ENCODE measurements at places on chromosomes 11 and 22.
A peak's percentile ranks its signal among the peaks of the same experiment; 100 is the strongest.

DNA sequence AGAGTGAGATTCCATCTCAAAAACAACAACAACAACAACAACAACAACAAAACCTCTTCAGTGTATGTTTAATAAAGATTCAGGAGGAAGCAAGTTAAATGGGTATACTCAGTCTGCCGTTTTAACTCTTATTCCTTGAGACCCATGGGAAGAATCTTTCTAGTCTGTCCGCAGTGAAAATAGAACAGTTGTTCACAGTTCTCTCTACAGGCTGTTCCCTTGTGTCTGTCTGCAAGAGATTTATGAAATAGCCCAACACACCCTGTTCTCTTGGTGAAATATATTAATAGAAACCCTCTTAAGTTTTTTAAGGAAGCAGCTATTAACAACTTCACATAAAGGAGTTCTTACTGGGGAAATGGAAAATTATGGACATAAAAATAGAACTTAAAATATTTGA, 682.2 kb upstream of the RAG2 start:
- DNase-seq, result no peak

DNA sequence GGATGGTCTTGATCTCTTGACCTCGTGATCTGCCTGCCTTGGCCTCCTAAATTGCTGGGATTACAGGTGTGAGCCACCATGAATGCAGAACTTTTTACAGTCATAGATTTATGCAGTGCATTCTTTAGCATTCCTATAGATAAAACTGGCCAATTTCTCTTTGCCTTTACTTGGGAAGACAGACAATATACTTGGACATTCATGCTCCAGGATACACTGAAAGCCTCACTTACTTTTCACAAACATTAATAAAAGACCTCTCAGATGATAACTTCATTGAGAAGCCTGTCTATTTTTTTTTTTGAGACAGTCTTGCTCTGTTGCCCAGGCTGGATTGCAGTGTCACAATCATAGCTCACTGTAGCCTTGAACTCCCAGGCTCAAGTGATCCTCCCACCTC, 12.3 kb upstream of the CLTCL1 start:
- DNase-seq, result no peak

- no peak for DNase-seq
These were observed at the start of gene FREY1 for GRCh38 chr11:45906965-45907611. Gene FREY1 (minus strand): TSS chr11:45907271. CDS start chr11:45907245, 26 bp downstream.

DNA sequence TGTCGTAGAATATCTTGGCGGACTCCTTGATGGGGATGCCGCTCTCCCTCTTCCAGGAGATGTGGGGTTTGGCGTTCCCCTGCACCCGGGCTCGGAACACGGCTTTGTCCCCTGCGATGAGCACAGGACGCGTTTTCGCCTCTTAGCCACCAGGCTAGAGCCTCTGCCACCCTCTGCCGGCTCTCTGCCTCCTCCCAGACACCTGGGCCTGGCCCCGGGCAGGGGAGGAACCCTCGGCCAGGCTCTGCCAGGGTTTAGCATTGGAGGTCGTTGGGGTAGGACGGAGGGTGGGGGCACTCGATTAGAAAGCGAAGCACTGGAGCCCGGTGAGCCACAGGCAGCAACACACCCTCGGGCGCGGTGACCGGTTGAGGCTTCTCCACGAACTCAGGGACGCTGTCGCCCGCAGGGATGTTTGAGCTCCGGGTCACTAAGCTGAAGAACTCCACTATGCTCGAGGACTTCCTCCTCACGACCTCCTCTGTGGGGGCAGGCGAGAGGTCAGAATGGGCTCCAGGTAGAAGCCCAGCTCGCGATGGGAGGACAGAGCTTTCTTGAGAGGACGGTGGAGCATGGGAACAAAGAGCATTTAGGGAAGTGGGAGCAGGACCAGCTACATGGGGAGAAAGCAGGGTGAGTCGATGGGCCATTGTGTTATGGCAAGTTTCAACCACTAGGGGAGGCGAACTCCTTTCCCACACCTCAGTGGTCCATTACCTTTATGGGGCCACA, 4.3 kb downstream of the IGSF22 start:
- peak; percentile 63 for DNase-seq

- DNase-seq, result no peak
These were observed 157.3 kb downstream of the SWAP70 start for GRCh38 chr11:9821008-9821752.

DNA sequence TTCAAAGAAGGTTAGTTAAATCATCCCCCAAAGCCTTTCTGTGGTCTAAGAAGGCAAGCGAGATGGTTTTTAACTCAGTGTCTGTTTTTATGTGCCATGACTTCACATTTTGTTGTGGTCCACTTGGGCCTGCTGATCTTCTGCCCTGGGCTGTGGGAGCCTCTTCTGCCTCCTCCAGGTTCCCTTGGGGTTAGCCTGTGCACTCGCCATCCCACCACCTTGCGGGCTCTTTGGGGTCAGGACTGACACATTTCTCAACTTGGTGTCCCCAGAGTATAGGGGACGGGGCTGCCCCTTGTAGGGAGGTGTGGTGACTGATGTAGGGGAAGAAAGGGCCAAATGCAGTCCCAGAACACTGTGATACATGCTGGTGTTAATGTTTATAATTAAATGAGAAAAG, 207.0 kb downstream of the TBC1D22A start:
- no peak for DNase-seq

DNA sequence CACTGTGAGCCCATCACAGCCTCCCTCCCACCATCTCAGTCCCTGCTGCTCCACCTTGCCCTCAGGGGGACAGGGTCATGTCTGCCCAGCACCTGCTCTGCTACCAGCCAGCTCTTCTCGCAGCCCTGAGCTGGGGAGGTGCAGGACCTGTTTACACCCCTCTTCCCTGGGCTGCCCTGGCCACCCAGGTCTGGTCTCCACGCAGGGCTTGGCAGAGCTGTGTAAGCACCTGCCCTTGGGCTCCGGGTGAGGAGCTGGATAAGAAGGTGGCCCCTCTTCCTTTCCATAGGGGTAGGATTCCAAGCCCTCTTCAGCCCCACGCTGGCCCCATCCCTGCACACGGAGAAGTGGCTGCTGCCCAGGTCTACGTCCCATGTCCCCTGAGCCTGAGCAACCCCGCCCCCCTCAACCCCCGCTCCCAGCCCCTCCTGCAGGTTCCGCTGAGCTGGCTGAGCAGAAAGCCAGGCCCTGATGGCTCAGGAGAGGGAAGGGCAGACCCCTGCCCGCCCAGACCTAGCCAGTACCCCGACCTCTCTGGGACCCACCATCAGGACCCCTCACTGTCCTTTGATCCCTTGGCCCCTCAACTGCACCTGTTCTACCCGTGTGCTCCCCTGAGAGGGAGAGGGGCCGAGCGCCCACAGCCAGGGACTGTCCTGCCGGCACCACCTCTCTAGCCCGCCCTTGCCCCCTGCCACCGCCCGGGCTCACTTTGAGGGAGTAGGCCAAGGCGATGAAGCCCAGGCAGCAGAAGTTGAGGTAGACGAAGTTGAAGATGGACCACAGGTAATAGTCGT, 3.2 kb downstream of the IFITM10 start:
- no peak for DNase-seq

- DNase-seq, result no peak
These were observed 68.5 kb downstream of the C2CD3 start for GRCh38 chr11:74102321-74102720.

GRCh38 chr11:80350541-80350940, 909.7 kb upstream of the TENM4 start:
- DNase-seq, result no peak

GRCh38 chr11:2240834-2241233, 29.6 kb downstream of the ASCL2 start:
- no peak for DNase-seq

GRCh38 chr22:38866024-38866398, 6.0 kb downstream of the CBX6 start:
- no peak for DNase-seq

DNA sequence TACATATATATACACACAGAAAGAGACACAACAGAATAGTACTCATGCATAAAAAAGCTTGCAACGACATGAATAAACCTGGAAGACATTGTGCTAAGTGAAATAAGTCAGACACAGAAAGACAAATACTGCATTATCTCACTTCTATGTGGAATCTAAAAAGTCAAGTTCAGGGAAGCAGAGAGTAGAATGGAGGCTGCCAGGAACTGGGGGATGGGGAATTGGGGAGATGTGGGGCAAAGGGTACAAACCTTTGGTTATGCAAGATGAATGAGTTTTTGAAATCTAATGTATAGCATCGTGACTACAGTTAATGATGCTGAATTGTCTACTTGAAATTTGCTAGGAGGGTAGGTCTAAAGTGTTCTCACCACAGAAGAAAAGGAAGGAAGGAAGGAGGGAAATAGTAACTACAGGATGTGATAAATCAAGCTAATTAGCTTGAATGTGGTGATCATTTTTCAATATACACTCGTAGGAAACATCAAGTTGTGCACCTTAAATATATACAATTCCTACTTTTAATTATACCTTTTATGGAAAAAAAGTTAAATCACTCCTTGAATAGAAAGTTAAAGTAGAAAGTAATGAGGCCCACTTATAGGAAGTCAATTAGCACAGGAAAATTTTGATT, 33.8 kb downstream of the MMP13 start:
- no peak for DNase-seq

DNA sequence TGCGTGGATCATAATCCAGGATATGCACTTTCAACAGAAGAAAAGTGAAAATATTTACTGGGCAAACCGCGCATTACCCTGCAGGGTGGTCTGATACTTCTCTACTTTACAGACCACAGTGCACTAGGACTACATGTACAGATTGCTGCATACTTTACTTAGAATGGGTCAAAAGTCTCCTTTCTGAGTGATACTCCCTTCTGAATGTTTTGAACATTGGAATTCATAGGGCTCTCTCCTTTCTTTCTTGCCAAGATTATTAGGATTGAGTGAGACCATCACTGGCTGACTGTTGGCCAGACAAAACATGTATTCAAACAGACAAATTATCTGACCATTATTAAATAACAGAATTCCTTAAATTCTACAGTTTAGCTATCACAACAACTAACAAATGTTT, 6.6 kb upstream of the FIBIN start:
- DNase-seq, result no peak

GRCh38 chr11:17257196-17257595, 19.3 kb upstream of the NUCB2 start:
- no peak for DNase-seq

DNA sequence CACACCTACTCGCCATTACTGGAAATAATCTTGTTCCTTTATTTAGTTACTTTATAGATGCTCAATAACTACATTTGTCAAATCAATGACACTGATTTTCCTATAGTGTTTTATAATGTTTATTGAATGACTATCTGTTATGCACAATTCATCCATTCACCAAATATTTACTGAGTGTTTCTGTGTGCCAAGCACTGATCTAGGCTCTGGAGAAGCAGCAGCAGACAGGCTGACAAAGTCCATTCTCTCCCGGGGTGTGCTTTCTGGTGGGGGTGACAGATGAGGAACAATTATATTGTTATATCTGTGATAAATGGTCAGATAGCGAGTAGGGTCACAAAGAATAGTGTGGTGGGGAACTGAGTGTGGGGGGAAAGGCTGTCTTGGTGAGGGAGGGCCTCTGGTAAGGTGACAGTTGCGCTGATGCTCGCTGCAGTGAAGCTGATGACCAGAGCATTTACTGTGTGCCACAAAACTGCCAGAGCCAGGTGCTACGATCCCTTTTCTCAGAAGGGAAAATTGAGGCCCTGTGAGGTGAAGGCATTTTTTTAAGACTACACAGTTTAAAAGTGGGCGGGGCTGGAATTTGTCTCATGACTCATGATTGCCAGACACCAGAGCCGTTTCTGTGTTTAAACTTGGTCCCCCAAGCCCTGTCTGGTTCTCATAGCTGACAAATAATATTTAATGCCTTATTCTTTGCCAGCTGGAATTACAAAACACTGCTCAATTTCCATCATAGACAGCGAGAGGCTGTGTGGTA, 10.2 kb downstream of the PACS1 start:
- DNase-seq, result no peak

- no peak for DNase-seq
These were observed 12.3 kb upstream of the SH3BP1 start for GRCh38 chr22:37627121-37627520.

DNA sequence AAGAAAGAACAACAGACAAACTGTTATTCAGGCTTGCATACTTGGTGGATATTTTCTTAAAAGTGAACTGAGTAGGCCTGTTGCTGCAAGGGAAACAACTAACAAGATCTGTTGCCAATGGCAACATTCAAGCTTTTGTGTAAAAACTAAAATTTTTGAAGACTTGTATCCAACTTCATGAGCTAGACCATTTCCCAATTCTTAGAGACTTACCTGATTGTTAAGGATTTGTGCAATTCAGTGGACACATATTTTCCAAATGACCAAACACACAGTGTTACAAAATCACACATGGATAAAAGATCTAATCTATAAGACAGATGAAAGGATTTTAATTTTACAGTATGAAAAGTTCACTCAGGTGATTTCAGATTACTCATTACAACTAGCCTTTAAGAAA, 564.1 kb downstream of the CNTN5 start:
- DNase-seq, result no peak

- no peak for DNase-seq
These were observed 977 bp upstream of the PGGHG start for GRCh38 chr11:287821-288477.

DNA sequence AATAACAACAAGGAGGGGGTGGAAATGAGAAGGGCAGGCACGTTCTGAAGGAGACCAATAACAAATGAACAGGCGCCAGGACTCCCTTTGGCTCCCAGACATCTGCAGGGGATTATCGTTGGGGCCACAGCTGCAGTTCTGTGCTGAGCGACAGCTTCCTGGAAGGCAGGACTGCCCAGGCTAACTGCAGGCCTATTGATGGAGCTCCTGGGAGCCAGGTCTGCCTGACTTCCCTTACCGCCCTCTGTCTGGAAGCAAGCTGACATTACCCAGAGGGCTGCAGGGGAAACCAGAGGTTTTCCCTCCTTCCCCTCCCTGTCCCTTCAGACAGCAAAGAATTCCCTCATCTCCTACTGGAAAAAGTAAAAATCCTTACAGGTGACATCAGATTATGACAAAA, 5.0 kb downstream of the DRD2 start:
- DNase-seq, result no peak

DNA sequence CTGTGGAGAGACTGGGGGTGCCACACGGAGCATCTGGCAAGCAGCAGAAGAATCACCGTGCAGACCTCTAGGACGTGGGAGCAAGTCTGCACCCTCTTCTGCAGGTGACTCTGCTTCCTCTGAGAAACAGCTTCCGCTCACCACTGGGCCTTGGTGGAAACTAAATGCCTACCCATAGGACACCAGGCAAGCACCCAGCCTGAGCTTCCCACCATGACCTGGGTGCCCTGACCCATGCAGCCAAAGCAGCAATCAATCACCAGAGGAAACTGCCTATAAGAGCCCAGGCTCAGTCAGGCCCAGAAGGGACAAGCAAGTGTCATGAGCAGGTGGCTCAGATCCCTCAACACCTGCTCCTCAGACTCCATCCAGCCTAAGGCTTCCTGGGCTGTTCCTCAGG, 63.4 kb downstream of the IGLL5 start:
- DNase-seq, result no peak

DNA sequence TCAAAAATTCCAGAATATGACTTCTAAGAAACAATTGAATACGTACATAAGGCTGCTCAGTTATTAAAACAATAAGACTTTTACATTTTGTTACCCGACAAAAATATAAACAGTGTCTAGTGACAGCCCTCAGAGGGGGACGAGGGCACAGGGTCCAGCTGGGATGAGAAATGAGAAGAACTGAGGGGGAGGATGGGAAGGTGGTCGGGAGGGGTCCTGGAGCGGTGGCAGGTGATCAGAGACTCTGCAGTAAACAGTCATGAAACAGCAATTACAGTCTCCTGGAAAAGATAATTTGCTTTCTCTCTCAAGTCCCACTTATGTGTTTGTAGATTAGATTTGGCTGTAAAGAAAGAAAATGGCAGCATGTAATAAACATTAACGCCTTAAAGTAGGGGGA, 56.0 kb downstream of the PACSIN2 start:
- no peak for DNase-seq

GRCh38 chr22:47213571-47214230, 451.3 kb downstream of the TBC1D22A start:
- peak; percentile 54 for DNase-seq

All from MM.1S (cell line).